Upper lobe of left lung (tissue), 6 donors: ENCODE measurements at places on chromosomes 2 and 18.

DNA sequence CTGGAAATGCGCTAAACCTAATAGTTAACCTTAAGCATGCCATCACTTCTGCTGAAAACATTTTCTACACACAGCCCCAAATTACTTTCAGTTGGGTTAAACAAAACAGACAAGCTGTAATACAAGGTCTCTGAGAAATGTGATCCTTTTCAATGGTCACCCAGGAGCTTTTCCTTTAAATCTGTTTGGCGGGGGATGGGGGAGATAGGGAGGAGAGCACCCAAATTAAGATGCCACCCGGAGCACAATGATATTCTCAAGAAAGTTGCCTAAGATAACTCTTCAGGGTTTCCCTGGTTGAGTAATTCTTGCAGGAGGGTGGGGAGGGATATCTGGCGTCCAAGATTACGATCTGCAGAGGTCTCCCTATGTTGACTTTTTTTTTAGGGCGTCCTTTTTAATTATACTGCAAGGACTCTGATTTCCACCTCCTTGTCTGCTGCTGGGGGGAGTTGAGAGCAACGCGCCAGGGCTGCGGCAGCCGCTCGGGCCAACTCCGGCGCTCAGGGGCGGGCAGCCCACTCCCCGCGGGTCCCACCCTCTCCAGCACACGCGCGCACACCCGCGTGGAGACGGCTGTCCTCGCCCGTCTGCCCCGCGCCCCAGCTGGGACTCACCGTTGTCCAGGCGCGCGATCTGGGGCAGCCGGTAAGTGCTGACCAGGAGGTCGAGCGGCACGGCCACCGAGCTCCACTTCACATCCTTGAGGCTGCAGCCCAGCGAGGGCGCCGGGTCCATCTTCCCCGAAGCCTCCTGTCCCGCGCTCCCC is 807 bp downstream of the GAREM1 start:
- DNase-seq: no peak

- no peak for DNase-seq
Observed at GRCh38 chr2:119205001-119205706, 18.5 kb upstream of the STEAP3 start.

DNA sequence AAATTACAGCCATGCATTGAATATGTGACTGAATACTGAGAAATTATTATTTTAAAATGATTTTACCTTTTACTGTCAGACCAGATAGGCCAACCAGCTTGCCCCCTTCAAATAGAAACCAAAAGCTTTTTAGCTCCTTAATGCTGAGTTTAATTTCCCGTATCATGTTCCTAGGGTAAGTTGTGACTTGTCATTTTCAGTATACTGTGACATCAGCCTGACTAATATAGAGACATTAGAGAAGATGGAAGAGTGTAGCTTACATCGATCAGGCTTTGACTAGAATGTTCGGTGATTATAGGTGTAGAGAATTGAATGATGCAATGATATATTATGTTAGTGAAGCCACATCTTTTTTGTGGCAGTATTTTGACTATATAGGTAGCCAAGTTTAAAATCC is 50.6 kb upstream of the ZEB2 start:
- DNase-seq: no peak

GRCh38 chr2:215796140-215796855 is 217.1 kb downstream of the MREG start:
- DNase-seq: no peak

DNA sequence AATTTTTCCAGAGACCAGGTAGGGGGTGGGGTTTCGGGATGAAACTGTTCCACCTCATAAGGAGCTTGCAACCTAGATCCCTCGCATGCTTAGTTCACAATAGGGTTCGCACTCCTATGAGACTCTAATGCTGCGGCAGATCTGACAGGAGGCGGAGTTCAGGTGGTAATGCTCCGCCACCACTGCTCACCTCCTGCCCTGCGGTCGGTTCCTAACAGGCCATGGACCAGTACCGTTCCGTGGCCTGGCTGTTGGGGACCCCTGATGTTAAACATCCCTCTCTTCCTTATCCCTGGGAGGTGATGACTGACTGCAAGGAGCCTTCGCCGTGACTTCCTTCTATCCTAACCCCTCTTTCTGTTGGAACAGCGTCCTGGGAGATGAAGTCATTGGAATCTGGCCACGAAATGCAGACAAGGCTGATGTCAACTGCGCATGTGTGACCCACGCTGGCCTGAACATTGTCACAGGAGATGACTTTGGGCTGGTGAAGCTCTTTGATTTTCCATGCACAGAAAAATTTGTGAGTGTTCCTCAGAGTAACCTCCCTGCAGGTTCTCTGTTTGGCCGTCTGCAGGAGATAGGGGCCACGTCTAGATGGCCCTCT is 82.4 kb downstream of the RTN4 start:
- no peak for DNase-seq

DNA sequence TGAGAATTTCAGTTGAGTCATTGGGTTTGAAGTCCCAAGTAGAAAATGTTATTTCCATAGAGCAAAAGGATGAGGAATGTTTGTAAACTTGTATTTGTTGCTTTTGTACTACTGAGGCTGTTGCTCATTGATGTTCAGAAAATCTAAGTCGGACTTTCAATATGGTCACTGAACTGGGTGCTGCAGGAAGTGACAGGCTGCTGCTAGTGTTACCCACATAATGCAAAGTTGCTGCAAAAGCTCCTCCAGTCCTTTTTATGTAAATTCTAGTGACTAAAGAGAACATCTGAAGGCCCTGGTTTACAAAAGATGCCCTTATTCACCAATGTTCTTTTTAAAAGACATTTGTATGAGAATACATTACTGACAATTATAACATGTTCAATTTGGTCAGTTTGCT is 131.1 kb upstream of the FAM98A start:
- no peak for DNase-seq

GRCh38 chr2:107466984-107467773 is 359.5 kb upstream of the RGPD4 start:
- DNase-seq: no peak

DNA sequence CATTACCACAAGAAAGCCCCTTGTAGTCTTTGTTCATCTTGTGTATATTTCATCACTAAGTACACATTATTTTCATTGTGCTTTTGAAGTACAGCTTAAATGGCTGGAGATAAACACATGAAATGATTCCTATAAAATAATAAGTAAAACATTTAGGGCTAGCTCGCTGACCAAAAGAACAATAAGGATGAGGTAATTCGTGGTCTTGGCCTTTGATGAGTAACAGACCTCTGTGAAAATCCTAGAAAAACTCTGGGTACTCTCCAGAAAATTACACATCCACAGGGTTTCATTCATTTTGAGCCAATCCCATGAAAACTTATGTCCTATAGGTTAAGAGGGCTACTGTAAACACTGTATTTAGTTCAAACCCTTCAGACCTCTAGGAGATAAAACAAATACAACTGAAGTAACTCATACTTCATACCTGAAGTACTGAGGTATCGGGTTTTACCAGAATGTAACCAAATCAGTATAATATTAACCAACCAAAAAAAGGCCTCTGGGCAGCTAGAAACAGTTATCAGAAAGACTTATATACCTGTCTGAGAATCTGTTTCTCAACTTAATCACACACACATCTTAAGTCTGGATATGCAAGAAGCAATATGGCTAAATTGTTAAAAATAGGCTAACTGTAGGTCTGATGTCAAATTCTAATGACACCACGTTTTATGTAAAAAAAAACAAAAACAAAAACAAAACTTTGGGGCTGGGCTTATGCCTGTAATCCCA is 31.0 kb downstream of the CFAP36 start:
- DNase-seq: no peak

- no peak for DNase-seq
Observed at GRCh38 chr2:169324581-169325260, 37.6 kb downstream of the LRP2 start.

DNA sequence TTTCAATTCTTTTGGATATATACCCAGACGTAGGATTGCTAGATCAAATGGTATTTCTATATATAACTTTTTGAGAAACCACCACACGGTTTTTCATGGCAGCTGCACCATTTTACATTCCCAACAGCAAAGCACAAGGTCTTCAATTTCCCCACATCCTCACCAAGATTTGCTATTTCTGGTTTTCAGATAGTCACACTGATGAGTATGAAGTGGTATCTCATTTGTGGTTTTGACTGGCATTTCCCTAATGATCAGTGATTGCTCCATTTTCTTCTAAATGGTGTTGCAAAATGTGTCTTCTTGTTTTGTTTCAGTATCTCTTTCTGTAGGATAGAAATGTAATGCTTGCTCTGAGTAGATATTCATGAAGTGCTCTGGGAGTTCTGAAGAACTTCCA is 52.0 kb downstream of the ANKRD44 start:
- DNase-seq: no peak

- no peak for DNase-seq
Observed at GRCh38 chr2:109143214-109144187, 14.5 kb downstream of the SH3RF3 start.

GRCh38 chr2:40716879-40717278 is 265.0 kb upstream of the SLC8A1 start:
- no peak for DNase-seq

DNA sequence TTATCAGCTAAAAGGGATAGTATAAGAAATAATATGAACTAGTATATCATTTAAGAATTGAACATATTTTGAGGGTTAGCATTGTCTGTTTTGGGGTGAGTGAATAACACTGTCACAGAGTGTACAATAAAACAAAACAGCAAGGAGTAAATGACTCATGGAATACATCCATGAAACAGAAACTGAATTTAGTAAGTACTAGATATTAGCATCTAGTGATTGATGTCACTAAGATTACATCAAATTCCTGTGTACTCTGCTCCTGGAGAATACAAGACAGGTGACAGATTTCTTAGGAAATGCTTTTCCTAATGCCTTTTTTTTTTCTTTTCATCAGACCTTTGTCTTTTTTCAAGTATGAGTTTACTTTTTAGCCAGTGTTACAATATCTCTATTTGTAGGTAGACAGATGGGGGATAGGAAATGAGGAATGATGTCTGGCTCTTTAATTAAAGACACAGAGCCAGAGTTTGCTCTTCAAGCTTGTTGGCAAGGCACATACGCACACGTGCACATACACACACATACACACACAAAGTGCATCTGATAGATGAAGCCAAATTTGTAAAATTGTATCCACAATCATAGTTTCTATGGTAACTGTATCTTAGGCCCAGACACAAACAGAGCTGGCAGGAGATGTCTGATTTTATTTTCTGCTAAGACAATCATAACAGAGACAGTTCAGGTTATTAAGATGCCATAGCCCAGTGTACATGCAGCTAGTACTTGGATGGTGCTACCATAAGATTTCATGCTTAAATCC is 138.2 kb upstream of the NRP2 start:
- no peak for DNase-seq

- DNase-seq: no peak
Observed at GRCh38 chr2:33903215-33903614, 304.1 kb upstream of the FAM98A start.

GRCh38 chr18:70621710-70622109 is 332.9 kb downstream of the SOCS6 start:
- DNase-seq: no peak

- no peak for DNase-seq
Observed at GRCh38 chr2:231640241-231640640, 47.6 kb downstream of the TEX44 start.

DNA sequence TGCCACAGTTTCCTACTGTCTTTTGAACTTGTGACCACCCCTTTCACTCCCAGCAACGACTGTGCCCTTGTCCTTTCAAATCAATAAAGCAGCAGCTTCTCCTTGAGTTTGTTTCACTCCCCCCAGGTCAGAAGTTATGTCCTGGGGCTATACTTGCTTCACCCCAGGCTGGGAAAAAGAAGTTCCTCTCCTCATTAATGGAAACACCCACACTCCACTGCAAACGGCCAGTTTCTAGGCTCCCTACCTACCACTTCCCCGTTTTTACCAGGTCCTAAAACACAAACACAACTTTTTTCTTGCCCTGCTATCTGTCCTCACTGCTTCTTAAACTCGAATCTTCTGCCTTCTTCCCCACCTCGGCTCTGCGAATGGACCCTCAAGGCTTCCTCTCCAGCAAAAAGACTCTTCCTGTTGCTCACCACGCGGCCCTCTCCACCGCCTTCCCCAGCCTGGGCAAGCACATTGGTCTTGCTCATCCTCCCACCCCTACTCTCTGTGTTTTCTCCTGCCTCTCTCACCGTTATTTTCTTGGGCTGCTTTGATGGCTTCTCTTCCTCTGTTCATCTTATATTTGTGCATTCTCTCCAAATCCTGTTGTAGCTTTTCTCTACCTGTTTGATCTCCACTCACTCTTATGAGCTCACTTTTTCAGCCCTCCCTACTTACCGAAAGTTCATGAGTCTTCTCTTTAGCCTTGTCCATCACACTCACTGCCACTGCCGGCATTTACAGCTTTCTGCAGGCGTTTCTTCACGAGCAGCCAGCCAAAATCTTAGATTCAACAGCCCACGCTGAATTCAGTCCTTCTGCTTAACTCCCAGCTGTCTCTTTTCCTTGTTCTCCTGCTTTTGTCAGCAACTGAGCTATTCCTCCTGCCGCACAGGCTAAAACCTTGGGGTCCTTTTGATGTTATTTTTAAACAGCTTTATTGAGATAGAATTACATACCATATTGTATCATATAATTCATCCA is 7.0 kb upstream of the SP5 start:
- DNase-seq: no peak

DNA sequence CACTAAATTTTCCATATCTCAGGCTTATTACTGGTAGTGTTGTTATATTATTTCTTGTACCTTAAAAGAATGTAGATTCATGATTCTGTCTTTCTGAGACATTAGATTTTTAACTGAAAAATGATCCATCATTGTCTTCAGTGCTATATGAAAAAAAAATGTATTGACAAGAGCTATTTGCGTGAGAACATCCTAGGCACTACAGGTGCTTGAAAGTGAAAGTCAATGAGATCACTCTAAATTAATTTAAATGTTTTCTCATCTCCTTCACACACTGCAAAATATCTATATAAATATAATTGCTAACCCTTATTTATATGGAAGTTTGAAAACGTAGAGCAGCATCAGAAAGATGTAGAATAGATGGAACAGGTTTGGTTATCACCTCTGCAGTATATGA is 684.6 kb downstream of the TRIB2 start:
- DNase-seq: no peak

DNA sequence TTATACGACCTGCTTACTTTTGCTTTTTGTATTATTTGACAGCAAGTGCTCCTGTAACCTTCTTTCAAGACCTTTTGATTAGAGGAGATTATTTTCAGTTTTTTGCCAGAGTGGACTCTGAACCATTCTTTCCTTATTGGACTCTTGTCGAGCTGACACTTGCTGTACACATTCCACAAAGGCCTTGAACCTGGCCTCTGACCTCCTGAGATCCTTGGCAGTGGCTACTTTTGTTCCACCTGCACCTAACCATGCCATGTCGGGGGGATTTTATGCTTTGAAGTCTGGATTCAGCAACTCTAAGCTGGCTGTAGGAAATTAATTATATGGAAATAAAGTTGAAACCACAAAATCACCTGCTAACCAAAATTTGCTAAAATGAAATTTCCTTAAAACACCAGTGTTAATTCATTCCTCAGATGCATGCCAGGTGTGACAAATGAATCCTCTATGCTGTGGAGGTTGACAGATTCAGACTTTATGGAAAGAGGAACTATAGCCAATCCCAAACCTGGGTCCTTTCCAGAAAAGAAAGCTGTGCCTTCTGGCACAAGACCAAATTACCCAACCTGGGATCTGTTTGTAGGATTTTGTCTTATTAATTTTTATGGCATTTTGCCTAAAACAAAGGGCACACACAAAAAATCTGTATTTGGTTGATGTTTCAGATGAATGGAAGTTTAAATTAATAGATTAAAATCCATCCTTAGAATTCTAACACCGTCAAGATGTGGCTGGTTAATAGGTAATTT is 110.4 kb downstream of the CDC42EP3 start:
- no peak for DNase-seq
